ENCODE measurements at places on chromosomes 1 and 21. TPM values are rescaled to one million over a fixed set of nuclear protein-coding genes. Genes with fewer than 3 reads are reported as not detected.

DNA sequence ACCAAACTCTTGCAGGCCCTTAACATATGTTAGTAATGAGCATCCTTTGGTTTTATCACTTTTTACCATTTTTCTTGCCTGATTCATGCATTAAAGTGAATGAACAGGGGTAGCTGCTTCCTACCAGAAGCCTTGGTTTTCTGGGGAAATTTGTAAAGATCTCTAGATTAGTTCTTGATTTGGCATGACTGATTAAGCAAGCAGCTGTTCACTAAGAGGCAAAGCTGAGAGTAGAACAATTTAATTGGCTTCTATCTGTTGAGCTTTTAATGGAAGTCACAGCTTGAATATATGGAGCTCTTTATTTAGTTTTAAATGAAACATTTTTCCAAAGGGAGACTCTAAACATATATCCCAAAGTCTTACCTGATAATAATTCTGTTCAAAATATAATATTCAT lies 23.6 kb downstream of the TLCD4 start:
- DNase-seq: no peak

DNA sequence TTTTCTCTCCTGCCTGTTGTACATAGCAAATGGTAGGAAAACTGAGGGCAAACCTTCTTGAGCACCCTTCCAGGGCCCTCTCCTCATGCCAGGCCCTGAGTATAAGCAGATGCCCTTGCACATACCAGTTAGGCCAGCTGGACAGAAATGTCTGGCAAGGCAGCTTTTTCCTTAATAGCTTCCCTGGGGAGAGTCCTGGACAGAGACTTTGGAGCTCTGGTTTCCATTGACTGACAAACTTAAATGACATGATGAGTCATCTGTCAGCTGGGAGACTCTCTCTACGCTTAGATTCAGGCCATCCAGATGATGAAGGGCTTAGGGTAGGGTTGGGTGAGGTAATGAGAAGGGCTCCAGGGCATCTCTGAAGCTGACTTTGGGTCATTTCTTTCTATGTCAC lies 317.5 kb downstream of the ASTN1 start:
- DNase-seq: no peak

DNA sequence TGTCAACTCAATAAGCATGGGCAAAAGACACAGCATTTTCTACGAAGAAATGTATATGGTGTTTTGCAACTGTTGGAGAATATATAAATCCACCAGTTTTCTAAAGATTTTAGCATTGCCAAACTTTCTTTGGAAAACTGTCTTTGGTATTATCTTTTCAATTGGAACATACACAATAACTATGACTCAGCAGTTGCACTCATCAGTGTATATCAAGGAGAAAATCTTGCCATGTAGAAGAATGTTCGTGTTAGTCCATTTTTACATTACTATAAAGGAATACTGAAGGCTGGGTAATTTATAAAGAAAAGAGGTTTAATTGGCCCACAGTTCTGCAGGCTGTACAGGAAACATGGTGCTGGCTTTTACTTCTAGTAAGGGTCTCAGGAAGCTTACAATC lies 41.1 kb downstream of the PRKAA2 start:
- no peak for DNase-seq

DNA sequence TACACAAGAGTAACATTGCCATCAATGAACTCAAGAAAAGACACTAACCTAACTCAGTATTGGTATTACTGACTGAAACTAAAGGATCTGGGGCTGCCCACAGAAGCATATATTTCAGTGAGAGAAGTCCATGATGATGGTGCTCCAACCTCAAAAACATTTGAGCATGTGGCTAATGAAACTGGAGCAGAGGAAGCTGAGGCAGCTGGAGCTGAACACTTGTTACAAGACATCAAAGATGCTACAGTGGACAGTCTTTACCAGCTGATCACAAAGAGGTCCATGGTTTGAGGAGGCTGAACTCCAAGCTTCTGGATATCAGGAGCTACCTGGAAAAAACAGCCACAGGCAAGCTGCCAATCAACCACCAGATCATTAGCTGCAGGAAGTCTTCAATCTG lies 42.2 kb upstream of the TTC39A start:
- no peak for DNase-seq

GRCh38 chr1:191579019-191579418 lies 579.2 kb upstream of the RGS18 start:
- no peak for DNase-seq

DNA sequence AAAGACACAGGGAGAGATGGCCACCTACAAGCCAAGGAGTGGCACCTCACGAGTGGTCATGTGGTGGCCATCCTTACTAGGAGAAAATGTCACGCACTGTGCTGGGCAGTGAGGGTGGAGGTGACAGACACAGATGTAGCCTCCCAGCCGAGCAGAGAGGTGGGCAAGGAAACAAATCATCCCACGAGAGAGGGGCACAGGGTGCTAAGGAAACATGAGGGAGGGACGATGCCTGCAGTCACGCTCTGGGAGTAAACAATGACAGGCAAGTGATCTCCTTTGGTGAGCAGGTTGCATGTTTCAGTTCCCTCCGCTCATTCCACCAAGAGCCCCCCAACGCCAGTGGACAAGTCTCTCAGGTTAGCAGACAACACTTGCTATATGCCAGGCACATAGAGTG lies 65.8 kb downstream of the CD247 start:
- DNase-seq: no peak

DNA sequence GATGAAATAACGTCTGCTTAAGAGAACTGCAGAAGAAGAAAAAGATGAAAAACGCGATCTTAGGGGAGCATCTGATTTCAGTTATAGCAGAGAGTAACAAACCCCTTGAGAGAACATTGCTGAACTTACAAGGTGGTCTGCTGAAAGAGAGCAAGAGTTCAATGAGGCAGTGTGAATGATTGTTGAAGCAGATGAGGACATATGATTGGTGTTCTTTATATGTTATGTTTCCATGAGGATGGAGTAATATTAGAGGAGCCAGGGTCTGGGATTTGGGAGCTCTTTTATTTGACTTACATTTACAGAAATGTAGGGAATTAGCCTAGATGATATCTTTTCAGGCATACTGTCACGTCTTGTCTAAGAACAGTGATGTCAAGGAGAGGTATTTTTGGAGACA lies 1302.0 kb downstream of the KCNT2 start:
- no peak for DNase-seq

- DNase-seq: no peak
Observed at GRCh38 chr1:172774561-172774960, 115.7 kb downstream of the FASLG start.

DNA sequence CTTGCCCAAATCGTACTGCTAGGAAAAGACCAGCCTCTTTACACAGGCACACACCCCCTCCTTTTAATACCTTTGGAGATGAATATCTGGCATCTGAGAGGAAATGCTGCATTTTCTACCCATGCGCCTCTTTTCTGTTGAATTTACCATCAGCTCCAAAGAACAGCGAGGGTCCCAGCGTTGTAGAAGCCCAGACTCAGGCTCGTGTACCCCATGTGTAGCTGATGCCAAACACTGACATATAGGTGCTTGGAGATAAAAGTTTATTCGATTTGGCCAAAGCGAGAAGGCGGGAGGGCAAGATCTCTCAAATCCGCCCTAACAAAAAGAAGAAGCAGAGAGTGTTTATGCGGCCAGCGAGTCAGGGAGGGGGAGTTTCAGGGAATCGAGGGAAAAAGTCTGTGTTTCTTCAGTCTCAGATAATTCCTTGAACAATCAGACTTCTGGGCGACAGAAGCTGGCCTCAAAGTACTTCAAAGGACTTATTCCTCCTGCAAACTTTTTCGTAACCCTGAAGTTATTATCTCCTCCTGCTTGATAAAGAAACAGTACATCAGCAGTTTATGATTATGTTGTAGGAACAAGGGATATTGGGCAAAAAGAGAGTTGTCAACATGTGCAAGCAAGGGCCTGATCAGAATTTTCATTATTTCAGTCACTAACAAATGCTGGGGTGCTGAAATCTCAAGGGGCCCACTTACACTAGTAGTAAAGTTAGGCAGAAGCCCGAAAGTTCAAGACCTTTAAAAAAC lies 642 bp upstream of the CREG1 start:
- DNase-seq: no peak

- no peak for DNase-seq
Observed at GRCh38 chr1:31584869-31585735, 8.8 kb downstream of the TINAGL1 start.

GRCh38 chr1:235938709-235939479 lies 72.2 kb upstream of the LYST start:
- no peak for DNase-seq

DNA sequence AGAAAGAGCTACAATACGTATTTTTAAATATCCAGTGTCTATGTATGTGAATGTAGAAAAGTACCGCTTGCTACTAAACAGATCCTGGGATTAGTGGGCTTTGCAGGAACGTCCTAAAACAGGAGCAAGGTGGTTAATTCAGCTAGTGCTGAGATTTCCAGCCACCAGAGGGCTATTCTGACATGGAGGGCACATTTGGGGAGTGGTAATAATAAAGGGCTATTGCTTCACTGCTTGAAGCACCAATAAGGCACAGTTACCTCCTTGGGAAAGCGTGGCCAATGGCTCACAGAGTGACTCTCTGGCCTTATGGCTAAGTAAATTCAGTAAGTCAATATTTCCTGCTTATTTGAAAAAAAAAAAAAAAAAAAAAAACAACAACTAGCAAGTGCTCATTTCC lies 152.4 kb downstream of the GABPA start:
- no peak for DNase-seq

DNA sequence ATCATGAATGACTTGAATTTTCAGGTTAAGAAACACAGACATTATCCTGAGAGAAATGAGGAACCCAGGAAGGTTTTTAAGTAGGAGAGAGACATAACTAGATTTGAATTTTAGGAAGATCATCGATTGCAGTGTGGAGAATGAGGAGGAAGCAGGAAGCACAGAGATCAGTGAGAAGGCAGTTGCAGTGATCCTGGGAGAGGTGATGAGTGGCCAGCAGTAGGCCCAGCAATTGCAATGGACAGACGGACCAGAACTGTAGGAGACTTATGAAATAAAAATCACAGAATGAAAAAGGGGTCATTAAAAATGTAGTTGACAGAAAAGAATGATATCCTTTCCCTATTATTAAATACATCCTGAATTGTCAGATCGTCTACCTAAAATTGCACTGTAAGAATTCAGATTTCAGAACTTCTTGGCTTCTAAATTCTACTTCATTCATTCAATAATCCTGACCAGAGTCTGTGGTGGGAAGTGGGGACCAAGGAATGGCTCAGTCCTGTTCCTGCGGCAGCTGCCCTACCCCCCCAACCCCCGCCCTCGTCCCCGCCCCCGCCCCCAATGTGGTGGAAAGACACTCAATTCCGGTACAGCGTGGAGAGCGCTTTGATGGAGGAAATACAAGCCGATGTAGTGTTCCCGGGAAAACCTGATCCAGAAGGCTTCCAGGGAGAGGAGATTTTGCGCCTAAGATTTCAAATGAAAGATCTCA lies 35.1 kb downstream of the SLC2A1 start:
- no peak for DNase-seq

DNA sequence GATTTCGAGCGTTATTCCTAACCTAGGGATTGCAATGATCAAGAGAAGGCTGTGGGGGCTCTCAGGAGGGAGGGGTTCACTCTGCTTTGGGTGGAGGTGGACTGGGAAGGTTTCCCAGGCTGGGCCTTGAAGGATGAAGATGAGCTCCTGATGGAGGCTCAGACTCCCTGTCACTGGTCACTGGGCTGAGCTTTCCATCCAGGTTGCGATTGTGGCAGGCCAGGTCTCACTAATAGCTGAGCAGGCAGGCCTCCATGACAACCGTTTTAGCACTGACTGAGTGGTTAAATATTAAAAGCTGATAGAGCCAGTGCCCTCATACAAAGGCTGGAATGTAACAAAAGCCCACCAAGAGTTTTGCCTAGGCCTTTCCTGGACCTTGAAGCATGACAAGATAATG lies 36.2 kb upstream of the EFCAB14 start:
- no peak for DNase-seq

The NHLH1 gene
- not detected for total RNA-seq

The TSTD1 gene
- total RNA-seq: 103 TPM

The CYYR1 gene
- 13.6 TPM for total RNA-seq

The NUP210L gene
- 0.23 TPM for total RNA-seq

The COL9A2 gene
- total RNA-seq: 2.4 TPM

The F13B gene
- not detected for total RNA-seq

The TPTE gene
- not detected for total RNA-seq

The RIMKLA gene
- total RNA-seq: 0.34 TPM

The SHE gene
- total RNA-seq: 4.0 TPM

The OR2L13 gene
- total RNA-seq: not detected

The LORICRIN gene
- 434 TPM for total RNA-seq

The VSIG8 gene
- 54.5 TPM for total RNA-seq

Data from lower leg skin (tissue), 4 donors.